ENCODE measurements at places on chromosomes 1 and 21. TPM values are rescaled to one million over a fixed set of nuclear protein-coding genes. Genes with fewer than 3 reads are reported as not detected.

FCRLB gene
- total RNA-seq = not detected

RAD54L gene
- total RNA-seq = 9.9 TPM

C1orf210 gene
- total RNA-seq = not detected

CHAF1B gene
- 3.6 TPM for total RNA-seq

PADI1 gene
- total RNA-seq = 0.41 TPM

KCNK1 gene
- total RNA-seq = 0.24 TPM

OLIG2 gene
- total RNA-seq = 0.46 TPM

CELA3B gene
- total RNA-seq = not detected
